ENCODE measurements at places on chromosomes 13 and 19.

GRCh38 chr13:20264271-20265018 is 32.3 kb upstream of the GJB6 start:
- no peak for DNase-seq

- no peak for DNase-seq
Measured at GRCh38 chr19:3522421-3523360, 16.3 kb upstream of the TEKTIP1 start.

GRCh38 chr13:112706171-112706570 is 16.3 kb downstream of the ATP11A start:
- no peak for DNase-seq

GRCh38 chr13:39196965-39197646 is 158.8 kb downstream of the NHLRC3 start:
- DNase-seq, result no peak

DNA sequence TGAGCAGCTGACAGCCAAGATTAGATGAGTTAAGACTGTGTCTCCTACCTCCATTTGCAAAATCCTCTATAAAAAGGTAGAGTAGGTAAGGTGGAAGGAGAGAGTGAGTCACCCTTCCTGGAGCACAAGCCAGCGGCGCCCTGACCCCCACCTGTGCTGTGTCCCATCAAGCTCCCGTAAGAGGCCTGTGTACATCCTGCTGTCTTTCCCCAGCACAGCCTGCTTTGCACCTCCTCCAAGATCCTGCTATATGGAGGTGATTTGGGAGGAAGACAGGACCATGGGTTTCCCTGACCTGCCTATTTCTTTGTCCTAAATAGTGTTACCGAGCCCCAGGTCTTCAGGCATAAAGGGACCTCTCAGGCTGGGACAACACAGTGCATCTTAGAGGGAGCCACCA is 62.3 kb upstream of the UQCRFS1 start:
- no peak for DNase-seq

- DNase-seq, result no peak
Measured at GRCh38 chr13:110136660-110137585, 170.0 kb downstream of the COL4A1 start.

GRCh38 chr13:73428706-73429105 is 369.9 kb downstream of the KLF5 start:
- DNase-seq, result no peak

- DNase-seq, result no peak
Measured at GRCh38 chr19:8618751-8619150, 8.2 kb upstream of the ADAMTS10 start.

- no peak for DNase-seq
Measured at GRCh38 chr13:85812282-85812681, 13.1 kb upstream of the SLITRK6 start.

- no peak for DNase-seq
Measured at GRCh38 chr13:111090169-111090568, 24.9 kb upstream of the ARHGEF7 start.

- no peak for DNase-seq
Measured at GRCh38 chr13:98299966-98300350, 122.9 kb upstream of the RNF113B start.

- DNase-seq, result no peak
Measured at GRCh38 chr13:79227418-79227817, 178.6 kb downstream of the RBM26 start.

GRCh38 chr19:34259367-34260095 is 5.2 kb downstream of the GARRE1 start:
- no peak for DNase-seq

GRCh38 chr19:13848340-13848677 is 28.6 kb upstream of the NANOS3 start:
- DNase-seq, result no peak

- DNase-seq, result no peak
Measured at GRCh38 chr13:36450534-36450933, 18.2 kb downstream of the CCNA1 start.

- no peak for DNase-seq
Measured at GRCh38 chr13:36129539-36129938, 1.6 kb downstream of the DCLK1 start.

- DNase-seq, result no peak
Measured at GRCh38 chr19:18648973-18649315, 12.1 kb downstream of the KLHL26 start.

DNA sequence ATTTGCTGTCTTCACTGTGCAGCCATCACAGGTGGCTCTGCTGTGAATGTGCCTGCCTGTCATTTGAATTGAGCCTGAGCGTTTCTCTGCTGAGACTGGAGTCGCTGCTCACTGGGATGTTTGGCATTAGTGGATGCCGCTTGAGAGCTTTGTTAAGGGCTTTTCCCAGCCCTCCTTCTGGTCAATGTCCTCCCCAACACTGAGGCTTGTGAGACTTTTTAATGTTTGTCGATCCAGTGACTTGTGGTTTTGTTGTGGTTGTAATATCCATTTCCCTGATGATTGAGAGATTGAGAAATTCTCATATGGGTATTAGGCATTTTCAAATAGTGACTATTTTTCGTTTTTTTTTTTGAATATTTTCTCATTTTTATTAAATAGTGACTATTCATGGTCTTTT is 2.6 kb downstream of the TPRX2 start:
- DNase-seq, result no peak

GRCh38 chr13:81602241-81602640 is 1261.3 kb upstream of the SPRY2 start:
- DNase-seq, result no peak

DNA sequence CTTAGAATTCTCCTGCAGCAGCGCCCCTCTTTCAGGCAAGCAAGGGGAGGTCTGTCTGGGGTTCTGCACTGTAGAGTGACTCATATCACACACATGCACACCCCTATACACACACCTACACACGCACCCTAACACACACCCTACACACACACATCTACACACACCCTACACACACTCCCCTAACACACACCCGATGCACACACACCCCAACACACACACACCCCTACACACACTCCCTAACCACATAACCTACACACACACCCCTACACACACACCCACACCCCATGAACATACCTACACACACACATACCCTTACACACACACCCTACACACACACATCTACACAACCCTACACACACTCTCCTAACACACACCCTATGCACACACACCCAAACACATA is 493.2 kb downstream of the IRS2 start:
- no peak for DNase-seq

- DNase-seq, result no peak
Measured at GRCh38 chr13:51122868-51123566, 11.9 kb upstream of the C13orf42 start.
